ENCODE measurements at places on chromosomes 16 and 17. TPM values are rescaled to one million over a fixed set of nuclear protein-coding genes. Genes with fewer than 3 reads are reported as not detected.

- DNase-seq, result no peak
These were observed 17.0 kb downstream of the N4BP1 start for GRCh38 chr16:48592839-48593429.

- DNase-seq, result no peak
These were observed 25.1 kb upstream of the CNOT1 start for GRCh38 chr16:58654560-58655214.

DNA sequence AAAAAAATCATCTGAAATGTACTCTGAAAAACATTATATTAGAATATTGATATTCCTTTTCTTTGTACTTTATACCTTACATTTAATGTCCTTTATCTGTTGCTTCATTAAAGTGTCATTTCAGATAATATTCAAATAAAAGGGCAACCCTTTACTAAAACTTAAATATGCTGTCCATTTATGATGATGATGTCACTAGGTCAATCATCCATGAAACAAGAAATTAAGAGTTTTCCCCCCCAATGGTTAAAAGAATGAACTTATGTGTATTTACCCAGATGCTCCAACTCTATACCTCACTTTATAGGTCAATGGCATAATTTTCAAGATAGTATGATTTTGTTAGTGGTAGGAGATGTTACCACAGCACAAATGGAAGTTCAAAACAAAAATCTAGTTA lies 15.3 kb downstream of the APPBP2 start:
- DNase-seq, result no peak

DNA sequence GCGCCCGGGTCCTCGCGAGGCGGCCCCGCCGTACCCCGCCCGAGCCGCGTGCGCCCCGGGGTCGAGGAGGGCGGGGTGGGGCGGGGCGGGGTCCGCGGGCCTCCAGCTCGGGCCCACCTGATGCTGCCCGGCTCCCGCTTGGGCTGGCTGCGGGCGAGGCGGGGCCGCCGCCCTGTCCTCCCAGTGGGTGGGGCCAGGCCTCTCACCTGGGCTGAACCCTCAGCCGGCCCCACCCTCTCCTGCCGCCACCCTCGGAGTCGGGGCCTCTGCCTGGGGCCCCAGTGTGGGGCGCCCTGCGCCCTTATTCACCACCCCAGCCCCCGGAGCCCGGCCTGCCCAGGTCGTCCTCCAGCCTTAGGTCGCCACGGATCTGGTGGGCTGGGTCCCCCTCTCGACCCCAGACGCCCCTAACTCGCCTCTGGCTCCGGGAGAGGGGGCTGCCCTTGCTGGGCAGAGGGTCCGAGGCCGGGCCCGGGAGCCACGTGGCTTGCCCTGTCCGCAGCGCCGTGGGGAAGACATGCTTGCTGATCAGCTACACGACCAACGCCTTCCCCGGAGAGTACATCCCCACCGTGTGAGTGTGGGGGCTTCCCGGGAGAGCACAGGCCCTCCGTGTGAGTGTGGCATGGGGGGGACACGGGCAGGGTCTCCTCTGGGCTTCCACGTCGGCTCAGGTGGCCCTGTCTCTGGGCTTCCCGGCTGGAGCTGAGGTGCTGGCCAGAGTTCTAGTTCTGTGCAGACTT lies 578 bp downstream of the RAC3 start:
- DNase-seq, result no peak

DNA sequence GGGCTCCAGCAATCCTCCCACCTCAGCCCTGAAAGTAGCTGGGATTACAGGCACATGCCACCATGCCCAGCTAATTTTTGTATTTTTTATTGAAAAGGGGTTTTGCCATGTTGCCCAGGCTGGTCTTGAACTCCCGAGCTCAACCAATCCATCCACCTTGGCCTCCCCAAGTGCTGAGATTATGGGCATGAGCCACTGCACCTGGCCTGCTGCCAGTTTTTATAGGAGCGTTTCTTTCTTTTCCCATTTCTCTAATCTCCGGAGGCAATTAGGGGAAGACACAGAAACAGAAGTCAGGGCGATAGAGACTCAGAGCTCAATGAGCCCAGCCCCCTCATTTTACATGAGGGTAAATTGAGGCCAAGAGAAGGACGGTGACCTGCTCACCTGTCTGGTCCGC lies 10.4 kb downstream of the MGAT5B start:
- DNase-seq, result no peak

- DNase-seq, result no peak
These were observed 15.1 kb downstream of the ZC3H18 start for GRCh38 chr16:88585269-88585668.

OR1F1 gene
- not detected for total RNA-seq

OR3A2 gene
- not detected for total RNA-seq

KRTAP1-1 gene
- not detected for total RNA-seq

DNA sequence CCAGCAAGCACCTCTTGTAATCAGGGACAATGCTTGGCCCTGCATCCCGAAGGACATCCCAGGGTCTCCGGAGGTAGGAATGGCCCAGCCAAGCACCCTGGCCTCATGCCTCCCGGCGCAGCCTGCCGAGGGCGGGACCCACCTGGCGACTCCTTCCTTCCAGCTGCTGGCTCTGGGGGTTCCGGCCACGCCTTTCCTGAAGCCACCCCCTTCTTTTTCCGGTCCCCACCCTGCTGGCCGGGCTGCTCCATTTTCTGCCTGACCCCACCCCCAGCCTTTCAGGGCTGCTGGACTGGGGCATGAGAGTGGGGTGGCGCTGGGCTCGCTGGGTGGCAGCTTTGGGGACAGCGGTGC lies 22.5 kb upstream of the CIBAR2 start:
- DNase-seq, result no peak

- no peak for DNase-seq
These were observed 457.9 kb upstream of the CDH5 start for GRCh38 chr16:65908568-65908967.

CLDN6 gene
- 0.49 TPM for total RNA-seq

CIAO3 gene
- 32.8 TPM for total RNA-seq

GRCh38 chr16:72210072-72210471 lies 38.1 kb upstream of the PMFBP1 start:
- no peak for DNase-seq

SPATA2L gene
- 50.5 TPM for total RNA-seq

KRTAP1-5 gene
- not detected for total RNA-seq

DNA sequence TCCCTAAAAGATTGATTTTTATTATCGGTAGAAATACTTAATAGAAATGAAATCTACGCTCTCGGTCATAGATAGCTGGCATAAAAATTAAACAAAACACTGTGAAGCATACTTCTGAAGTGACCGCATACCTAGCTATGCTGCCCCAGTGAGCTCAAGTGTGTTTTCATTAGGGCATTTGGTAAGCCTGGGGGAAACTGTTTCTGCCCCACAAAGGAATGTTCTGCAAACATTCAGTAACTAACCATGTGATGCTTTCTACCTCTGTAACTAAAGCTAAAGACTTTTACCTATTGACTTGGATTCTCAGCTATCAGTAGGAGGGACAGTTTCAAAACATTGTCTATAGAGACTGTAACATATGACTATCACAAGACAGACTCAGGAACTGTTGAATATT lies 93.5 kb upstream of the HSBP1 start:
- no peak for DNase-seq

FADS6 gene
- not detected for total RNA-seq

PKMYT1 gene
- total RNA-seq, result 104 TPM

DNA sequence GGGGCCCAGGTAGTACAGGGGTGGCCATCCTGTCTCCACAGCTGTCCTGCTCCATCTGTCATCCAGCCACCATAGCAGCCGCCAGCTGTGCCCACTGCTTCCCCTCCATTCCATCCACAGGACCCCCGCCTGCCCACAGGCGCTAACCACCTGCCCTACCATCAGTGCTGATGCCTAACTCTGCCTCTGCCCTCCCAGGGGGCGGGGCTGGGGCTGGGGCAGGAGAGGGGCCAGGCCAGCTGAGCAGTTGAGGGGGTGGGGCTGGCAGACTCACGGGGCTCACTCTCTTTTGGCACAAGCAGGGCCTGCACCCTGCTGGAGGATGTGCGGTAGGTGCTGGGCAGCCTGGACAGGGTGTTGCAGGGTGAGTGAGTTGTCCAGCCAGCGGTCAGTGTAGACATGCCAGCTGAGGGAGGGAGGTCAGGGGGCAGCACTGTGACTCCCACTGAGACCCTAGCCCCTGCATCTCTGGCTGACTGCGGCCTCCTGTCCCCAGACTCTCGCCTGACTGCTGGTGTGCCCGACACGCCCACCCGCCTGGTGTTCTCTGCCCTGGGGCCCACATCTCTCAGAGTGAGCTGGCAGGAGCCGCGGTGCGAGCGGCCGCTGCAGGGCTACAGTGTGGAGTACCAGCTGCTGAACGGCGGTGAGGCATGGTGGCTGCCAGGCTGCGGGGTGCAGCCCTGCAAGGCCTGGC lies 9.6 kb downstream of the GALK1 start:
- no peak for DNase-seq

GRCh38 chr17:4720787-4721186 lies 10.4 kb downstream of the ARRB2 start:
- DNase-seq, result no peak

DDX42 gene
- total RNA-seq, result 174 TPM

GRCh38 chr17:51261024-51261963 lies 948 bp downstream of the UTP18 start:
- DNase-seq, result no peak

APOBR gene
- total RNA-seq, result 0.05 TPM

GRCh38 chr16:66364117-66364958 lies 2.2 kb upstream of the CDH5 start:
- no peak for DNase-seq

- DNase-seq, result no peak
These were observed 10.8 kb upstream of the CBLN1 start for GRCh38 chr16:49292413-49292812.

TP53TG3F gene
- total RNA-seq, result not detected

GRCh38 chr16:78996790-78997189 lies 603.7 kb downstream of the MAF start:
- DNase-seq, result no peak

TMEM132E gene
- not detected for total RNA-seq

DNA sequence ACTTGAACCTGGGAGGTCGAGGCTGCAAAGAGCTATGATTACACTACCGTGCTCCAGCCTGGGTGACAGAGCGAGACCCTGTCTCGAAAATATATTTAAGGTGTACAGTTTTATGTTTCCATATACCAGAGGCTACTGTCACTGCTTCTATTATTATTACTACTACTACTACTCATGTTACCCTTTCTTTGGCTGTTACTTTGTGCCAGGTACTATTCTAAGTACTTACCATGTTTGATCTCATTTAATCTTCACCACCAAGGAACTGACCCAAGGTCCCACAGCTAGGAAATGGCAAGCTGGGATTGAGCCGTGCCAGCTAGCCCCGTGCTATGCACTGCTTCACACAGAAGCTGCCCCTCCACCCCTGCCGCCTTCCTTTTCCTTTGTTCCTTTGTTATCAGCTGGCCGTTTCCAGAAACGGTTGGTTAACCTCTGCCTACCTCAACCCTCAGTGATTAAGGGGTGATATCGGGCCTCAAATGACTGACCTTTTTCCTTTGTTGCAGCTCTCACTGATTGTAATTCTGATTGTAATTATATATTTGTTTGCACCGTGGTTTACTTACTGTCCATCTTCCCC lies 78.4 kb downstream of the ABCC1 start:
- DNase-seq, result no peak

DNA sequence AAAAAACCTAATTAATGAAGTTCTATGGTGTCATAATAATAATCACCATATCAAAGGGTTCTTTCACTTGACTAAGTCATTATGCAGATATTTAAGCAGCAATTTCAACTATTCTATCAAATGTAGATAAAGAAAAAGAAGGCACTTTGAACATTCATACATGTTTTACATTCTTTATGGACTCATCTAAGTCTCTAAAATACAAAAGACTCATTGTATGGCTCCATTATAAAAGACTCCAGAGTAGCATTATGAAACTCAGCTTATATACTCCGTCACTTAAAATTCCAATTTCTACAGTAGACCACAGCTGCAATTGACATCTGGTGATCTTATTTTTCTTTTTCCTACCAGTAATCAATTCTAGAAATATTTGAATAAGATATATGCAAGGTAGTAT lies 173.5 kb upstream of the KIF2B start:
- DNase-seq, result no peak

DNA sequence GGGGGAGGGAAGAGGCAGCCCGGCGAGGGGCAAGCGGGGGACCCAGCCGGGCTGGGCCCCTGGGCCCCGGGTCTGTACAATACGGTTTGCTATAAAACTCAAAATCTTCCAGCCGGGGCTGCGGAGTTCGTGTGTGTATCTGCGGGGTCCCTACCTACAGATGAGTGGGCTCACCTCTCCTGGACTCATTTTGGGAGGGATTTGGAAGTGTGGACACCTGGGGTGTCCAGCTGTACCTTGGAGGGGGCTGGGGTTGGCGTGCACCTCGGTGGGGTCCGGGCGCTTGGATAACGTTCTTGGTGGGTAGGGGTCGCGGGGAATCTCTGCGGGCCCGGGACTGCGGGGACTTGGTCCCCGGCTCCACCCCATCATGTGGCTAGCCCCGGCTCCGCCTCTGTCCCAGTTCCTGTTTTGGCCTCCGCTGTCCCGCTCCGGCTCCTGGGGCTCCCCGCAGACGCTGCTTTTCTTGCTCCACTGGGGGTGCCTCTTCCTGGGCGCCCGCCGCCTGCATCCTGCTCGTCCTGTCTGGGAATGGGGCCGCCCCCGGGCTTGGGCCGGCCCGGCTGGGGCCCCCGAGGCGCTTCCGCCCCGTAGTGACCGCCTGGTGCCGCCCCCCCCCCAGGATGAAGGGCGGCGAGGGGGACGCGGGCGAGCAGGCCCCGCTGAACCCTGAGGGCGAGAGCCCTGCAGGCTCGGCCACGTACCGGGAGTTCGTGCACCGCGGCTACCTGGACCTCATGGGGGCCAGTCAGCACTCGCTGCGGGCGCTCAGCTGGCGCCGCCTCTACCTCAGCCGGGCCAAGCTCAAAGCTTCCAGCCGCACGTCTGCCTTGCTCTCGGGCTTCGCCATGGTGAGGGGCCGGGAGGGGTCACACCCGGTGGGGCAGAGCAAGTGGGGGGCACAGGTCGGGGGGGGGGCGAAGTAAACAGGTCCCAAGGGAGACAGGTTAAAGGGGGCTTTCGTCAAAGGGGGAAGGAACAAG lies at the start of gene ORAI3:
Gene ORAI3, plus strand, starts transcription at position 402 of the 983 bp plus-strand sequence. Its CDS starts 222 bp downstream, at position 624.
- no peak for DNase-seq

ABI3 gene
- 0.12 TPM for total RNA-seq

DNA sequence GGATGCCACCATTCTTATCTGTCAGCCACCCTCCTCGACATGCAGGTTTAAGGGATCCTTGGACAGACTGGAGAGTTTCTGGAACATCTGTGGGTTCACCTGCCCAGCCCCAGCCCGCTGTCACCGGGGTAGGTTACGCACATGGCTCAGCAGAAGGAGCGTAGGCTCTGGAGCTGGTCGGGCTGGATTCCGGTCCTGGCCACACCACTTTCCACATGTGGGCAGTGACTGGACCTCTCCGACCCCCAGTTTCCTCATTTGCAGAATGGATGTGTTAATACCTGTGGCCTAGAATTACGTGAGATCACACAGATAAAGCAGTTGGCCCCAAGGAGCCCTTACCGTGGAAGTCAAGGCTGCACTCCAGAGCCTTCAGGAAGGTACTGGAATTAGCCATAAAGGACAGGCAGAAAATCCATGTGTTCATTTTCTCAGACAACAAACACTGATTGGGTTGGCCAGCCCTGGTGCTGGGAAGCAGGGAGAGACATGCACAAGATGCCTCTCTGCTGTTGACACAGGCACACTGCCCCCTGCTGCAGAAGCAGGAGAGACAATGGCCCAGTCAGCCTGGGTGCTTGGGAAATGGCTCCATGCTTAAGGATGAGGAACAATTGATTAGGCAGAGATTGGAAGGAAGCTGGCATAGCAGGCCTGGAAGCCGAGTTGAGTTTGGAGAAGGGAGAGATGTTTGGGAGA lies 58.8 kb downstream of the SF3B3 start:
- DNase-seq, result no peak

All from HCT116 (cell line).